Activated CD4-positive, alpha-beta T cell treated with anti-CD3 and anti-CD28 coated beads for 24 hours (primary cell): ENCODE measurements at places on chromosomes 7 and 10.

- no peak for DNase-seq
Measured at GRCh38 chr7:25347360-25348066, 119.2 kb upstream of the NPVF start.

GRCh38 chr10:131706476-131706875 is 194.3 kb upstream of the PPP2R2D start:
- no peak for DNase-seq

DNA sequence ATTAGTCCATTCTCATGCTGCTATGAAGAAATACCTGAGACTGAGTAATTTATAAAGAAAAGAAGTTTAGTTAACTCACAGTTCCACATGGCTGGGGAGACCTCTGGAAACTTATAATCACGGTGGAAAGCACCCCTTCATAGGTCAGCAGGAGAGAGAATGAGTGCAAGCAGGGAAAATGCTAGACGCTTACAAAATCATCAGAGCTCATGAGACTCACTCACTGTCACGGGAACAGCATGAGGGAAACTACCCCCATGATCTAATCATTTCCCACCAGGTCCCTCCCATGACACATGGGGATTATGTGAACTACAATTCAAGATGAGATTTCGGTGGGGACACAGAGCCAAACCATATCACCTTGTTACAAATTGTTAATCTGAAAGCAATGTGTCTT is 15.8 kb downstream of the TAS2R39 start:
- DNase-seq: no peak

DNA sequence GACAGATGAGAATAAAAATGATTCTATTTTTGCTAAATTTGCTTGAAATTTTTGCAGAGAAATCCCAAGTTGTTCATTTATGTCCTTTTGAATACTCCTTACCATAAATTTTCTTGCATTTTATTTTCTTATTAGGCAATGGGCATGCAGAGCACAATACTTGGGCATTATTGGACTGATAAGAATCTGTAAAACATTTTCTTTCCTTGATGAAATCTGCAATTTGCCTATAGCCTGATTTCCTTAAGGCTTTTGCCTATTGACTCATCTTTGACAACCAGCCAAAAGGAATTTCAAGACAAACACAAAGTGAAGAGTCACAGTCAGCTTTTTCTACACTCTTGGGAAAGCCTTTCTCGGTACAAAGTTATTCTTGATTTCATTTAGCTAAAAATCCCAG is 30.5 kb upstream of the GNAT3 start:
- no peak for DNase-seq

DNA sequence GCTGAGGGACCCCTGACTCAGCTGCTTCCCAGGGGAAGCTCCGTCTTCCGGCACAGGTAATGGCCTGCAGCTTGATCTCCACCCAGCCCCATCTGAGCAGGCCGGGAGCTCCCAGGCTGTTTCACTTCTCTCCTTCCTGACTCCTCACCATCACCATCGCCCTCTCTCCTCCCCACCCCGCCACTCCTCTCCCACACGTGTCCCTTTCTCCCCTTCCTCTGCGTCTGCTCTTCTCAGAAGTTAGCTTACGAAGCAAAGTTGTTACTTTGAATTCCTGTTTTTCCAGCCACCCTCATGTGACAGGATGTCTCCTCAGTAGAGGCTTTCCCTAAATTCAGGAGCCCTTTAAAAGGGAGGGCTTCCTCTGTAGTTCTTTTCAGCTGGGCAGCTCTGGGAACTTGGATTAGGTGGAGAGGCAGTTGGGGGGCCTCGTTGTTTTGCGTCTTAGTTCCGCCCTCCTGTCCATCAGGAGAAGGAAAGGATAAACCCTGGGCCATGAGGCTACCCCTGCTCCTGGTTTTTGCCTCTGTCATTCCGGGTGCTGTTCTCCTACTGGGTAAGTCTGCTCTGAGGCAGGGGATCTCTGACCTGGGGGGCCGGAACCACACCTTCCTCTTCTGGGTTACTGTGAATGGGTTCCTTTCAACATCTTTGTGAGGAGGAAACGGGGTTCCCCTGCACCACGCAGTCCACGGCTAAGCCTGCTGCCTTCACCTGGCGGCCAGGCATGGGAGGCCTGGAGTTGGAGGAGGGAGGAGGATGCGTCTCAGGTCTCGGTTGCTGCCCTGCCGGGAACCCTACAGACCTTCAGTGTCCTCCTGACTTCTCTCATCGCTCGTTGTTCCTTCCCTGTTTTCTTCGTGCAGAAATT is at the start of gene MRC1:
TSS of gene MRC1 (plus strand) at position 378 of the 871 bp plus-strand sequence. CDS start at position 496, 118 bp downstream.
- no peak for DNase-seq

DNA sequence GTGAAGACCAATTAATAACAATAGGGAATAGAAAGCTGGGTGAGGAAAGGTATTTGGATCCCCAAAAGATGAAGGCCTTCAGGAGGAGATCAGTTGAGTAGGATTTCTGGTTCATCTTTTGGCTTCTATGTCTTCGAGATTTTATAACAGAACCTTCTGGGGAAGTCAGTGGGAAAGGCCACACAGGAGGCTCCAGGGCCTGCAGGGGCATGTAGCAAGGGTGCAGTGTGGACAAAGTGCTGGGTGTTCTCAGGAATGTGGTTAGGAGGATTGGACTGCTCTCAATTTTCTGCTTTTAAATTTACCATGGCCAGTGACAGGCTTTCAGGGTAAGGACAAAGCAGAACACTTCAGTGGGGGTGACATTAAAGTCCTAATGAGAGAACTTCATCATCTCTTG is 378.0 kb downstream of the CCSER2 start:
- no peak for DNase-seq

DNA sequence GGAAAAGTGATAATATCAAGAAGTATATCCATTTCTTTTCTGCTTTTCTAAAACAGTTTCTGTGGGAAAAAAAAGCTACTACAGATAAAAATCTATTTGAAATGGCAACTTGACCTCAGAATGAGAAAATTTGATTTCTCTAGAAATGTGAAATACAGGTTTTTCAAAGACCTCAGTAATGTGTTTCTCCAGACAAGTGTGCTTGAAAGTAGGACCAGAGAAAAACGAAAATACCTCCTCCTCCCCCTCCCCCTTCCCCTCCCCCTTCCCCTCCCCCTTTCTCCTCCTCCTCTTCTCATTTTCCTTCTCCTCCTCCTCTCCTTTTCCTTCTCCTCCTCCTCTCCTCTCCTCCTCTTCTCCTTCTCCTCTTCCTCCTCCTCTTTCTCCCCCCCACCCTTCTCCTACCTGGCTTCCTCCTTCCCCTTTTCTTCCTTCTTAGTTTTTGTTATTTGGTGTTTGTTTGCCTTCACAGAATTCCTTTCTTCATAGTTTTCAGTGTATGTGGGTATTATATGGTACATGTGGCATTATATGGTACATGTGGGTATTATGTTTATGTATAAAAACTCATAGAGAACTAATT is 179.4 kb downstream of the CDK14 start:
- DNase-seq: no peak
